ENCODE measurements at places on chromosomes 3 and 15. TPM values are rescaled to one million over a fixed set of nuclear protein-coding genes. Genes with fewer than 3 reads are reported as not detected.

The SPINT1 gene
- total RNA-seq, result 0.80 TPM

The GXYLT2 gene
- total RNA-seq, result not detected

The THOC7 gene
- total RNA-seq, result 52.2 TPM

The GPR27 gene
- not detected for total RNA-seq

The CPNE9 gene
- not detected for total RNA-seq

The TXNRD3 gene
- 6.2 TPM for total RNA-seq

The CCDC39 gene
- not detected for total RNA-seq

The SSR3 gene
- 68.7 TPM for total RNA-seq

The PAK6 gene
- total RNA-seq, result not detected

The CA12 gene
- not detected for total RNA-seq

GRCh38 chr3:48894516-48894915, 4.2 kb downstream of the SLC25A20 start:
- no peak for DNase-seq

DNA sequence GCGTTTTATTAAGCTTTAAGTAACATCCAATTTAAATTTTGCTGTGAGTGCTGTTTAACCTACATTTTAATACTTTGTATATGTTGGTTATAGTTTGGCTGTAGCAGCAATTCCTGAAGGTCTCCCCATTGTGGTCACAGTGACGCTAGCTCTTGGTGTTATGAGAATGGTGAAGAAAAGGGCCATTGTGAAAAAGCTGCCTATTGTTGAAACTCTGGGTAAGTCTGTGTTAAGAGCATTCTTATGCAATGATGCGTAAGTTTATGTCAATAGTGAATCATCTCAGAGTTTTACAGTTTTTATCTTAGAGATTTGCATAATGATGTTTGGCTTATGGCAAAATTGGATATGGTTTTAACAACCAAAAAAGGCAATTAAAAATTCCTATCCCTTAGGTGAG, 62.7 kb downstream of the ASTE1 start:
- DNase-seq, result no peak

DNA sequence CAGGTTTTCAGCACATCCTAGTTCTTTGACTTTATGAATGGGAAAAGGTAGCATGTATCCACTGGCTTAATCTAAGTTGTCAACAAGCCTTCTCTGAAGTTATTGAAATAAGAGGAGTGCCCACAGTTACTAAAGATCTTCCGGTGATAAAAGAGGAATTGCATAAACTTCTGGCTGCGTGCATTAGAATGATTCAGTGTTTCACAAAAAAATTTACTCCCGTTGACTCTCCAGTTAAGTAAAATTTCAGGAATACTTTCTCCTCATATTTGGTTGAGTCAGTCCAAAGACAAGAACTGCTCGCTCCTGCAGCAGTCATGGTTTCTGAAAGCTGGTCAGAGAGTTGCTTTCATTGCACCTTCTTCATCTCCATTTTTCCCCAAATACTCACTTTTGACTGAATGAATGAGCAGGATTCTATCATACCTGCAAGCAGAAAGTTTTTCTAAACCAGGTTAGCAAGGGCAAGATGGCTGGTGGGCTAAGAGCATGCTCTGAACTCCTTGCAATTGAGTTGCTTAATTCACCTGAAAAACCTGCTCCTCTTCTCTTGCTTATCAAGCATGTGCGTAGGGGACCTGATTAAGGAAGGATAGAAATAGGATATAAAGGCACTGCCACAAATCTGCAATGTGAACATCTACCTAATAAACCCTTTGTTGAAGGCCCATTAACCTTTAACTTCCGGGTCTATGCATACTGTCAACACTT, 64.2 kb upstream of the TIMP4 start:
- DNase-seq, result no peak

- no peak for DNase-seq
Measured at GRCh38 chr3:126947429-126947828, 35.5 kb upstream of the PLXNA1 start.

DNA sequence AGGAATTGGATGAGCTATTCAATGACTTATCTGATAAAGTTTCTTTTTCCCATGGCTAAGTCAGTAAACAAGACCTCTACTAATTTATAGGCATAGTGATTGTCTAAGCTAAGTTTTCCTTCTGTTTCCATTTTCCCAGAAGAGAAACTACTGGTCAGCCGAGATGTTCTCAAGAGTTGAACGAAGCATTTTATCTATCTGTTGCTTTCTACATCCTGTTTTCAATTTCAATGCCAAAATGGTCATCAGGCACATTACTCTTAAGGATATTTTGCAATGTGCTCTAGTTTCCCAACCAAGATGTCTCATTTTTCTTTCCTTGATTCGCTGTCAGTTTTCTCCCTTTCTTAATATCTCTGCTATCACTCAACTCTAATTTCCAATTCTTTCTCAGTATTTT, 228.7 kb downstream of the MBNL1 start:
- no peak for DNase-seq

DNA sequence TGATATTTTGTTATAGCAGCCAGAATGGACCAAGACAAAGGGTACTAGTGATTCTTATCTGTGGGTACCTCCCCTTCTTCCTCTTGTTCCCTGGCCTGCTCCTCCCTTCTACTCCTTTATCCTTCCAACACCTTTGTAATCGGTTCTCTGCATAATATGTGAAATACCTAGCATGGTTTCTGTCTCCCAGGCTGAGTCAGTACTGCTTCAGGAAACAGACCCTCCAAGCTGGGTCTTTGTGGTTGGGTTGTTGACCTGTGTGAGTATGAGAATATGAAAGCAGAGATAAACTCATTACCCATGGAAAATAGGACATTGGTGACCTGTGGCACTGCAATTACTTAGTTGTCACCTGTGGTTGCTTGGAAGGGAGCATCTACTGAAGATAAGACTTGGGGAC, 69.3 kb upstream of the KLF13 start:
- DNase-seq, result no peak

GRCh38 chr3:11562277-11562881, 81.3 kb downstream of the VGLL4 start:
- no peak for DNase-seq

DNA sequence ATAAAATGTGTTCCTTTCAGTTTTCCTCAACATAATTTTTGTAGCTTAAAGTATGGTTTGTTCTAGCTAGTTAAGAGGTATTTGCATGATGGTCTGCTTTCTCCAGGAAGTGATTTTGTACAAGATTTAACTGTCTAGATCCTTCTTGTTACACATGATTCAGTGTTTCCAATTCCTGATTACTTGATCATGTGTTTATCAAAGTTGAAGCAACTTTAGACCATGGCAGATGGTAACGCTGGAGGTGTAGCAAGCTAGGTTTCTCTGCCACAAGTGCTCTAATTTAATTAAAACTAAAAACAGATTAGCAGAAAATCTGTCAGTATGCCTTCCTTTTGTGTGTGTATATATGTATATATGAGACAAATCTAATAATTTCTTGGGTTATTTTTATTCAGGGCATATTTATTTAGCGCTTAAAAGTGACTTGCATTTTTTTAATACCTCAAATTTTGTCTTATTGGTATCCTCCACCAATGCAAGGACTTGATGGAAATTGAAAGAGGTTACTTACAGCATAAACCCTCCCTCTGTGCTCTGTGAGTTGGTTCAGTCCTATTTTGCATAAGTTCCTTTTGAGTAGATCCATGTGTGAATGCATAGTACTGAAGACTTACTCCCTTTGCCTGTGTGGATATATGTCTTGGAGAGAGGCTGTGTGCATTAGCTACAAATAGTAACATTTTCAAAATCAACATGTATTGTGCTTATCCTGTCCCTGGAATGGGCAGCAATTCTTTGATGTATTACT, 157.3 kb upstream of the CGNL1 start:
- DNase-seq, result no peak

- DNase-seq, result no peak
Measured at GRCh38 chr15:96165775-96166174, 164.7 kb upstream of the NR2F2 start.

- DNase-seq, result peak; percentile 72
Measured at GRCh38 chr15:31328428-31328968, 1.9 kb downstream of the KLF13 start.

DNA sequence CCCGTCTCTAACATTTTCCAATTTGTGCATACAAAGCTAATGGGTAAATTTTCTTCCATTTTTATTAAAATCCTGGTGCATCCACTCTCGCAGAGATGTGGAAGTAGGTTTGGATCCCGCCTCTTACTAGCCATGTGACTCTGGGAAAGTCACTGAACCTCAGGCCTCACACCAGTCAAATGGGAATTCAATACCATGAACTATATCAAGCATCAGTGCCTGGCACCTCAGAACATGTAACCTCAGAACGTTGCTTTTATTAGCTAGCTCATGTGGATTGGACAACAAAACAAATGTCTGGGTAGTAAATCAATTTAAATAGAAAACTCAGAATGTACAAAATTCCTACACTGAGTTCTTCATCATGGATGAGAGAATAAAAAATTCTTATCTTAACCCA, 60.7 kb downstream of the ANXA2 start:
- DNase-seq, result no peak

GRCh38 chr15:100175406-100176114, 166.2 kb downstream of the ADAMTS17 start:
- no peak for DNase-seq

DNA sequence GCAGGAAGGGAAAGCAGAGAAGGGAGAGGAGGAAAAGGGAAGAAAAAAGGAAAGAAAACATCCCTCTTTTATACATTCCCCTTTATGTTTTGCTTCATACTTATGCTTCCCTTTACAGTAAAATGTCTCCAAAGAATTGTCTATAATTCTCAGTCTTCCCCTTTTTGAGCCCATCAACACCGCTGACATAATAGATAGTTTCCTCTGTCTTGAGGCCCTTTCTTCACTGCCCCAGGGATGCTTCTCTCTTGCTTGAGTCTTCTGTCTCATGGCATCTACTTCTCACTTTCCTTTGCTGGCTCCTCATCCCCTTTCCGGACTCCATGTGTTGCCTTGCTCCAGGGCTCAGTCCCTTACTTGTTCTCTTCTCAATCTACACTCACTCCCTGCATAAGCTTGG, 99.7 kb upstream of the DAZL start:
- DNase-seq, result no peak

DNA sequence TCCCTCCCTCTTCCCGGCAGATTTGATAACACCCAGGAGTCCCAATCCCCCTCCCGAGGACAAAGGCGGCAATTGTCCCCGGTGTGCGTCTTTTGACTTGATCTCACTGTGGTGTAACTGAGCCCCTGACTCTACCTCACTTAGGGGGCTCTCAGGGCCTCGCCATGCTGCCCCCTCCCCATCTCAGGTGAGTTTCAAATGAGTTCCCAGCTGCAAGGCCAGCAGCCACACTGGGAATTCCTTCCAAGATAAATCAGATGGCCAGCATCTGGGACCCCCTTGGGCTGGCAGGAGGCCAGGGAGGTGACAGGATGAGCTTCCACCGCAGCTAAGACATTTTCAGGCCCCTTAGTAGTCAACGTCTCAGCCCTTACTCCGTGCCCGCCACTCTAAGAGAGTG, 35.0 kb downstream of the WNT7A start:
- no peak for DNase-seq

DNA sequence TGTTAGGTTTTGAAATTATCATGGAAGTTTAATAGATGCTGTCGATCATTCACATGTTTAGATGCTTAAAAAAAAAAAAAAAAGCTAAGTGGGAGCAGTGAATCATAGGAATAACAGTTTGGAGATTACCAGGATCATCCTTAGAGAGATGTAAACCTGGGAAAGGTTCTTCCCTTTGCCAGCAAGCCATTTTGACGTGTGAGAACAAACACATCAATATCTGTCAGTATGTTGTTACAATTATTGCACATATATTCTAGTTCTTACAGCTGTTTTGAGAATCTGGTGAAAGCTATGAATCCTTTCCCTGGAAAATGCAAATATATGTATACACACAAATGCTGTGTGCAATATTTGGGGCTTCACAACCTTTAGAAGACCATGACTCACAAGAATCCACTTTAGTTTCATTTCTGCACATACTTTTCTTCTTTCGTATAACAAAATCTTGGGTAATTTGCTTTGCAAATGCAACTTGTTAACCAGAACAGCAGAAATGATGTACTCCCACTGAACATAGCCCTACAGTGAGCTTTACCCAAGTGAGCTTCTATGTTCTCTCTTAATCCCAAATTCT, 12.0 kb downstream of the NFKBIZ start:
- DNase-seq, result no peak

DNA sequence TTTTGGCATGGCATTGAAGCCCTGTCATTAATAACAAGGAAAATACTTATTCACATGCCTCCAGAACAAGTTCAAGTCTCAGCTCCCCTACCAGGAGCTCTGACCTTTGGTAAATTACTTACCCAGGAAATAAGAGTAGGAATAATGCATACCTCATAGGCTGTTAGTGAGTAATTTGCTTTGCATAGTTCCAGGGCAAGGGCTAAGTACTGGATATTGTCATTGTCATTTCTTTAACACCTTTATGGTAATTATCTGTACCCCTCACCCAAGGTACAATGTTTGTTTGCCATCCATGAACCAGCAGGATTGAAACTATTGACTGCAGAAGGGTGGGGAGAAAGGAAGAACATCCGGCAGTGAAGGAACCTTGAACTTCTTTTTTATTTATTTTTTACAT, 148.5 kb downstream of the SOX2 start:
- no peak for DNase-seq

GRCh38 chr3:45952456-45952855, 9.2 kb downstream of the CXCR6 start:
- no peak for DNase-seq

DNA sequence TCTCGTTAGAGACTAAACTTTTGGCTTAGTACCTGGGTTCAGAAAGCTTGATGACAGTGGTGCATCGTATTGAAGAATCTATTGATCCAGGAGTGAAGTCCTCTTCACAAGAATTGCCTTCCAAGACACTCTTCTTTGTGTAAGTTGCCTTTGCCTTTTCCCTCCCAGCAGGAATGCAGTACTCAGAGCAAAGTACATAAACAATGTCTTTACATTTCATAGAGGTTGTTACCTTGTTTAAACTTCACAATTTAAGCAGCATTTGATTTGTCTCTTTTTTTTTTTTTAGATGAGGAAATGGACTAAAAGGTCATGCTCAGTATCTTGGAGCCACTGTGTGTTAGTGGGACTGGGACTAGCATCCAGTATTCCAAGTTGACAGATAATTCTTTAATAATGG, 9.9 kb downstream of the RAB7A start:
- DNase-seq, result no peak

- no peak for DNase-seq
Measured at GRCh38 chr3:70606018-70606417, 293.6 kb upstream of the MDFIC2 start.

All from naive thymus-derived CD8-positive, alpha-beta T cell (primary cell).